Dermis microvascular lymphatic vessel endothelial cell (primary cell): ENCODE measurements at places on chromosomes 6 and 20. TPM values are rescaled to one million over a fixed set of nuclear protein-coding genes. Genes with fewer than 3 reads are reported as not detected.

RBPJL gene
- total RNA-seq: not detected in 2 replicates

IFNGR1 gene
- total RNA-seq: 56.6 and 75.0 TPM in 2 replicates

ANGPT4 gene
- not detected in 2 replicates for total RNA-seq

TXNDC5 gene
- 1,097 and 2,266 TPM in 2 replicates for total RNA-seq
